Femur (tissue), 1 donor: ENCODE measurements at places on chromosomes 4 and X.

- no peak for DNase-seq
These were observed 10.9 kb downstream of the USP38 start for GRCh38 chr4:143195581-143195980.

GRCh38 chrX:69127466-69127865 lies 37.8 kb downstream of the PJA1 start:
- DNase-seq = no peak

DNA sequence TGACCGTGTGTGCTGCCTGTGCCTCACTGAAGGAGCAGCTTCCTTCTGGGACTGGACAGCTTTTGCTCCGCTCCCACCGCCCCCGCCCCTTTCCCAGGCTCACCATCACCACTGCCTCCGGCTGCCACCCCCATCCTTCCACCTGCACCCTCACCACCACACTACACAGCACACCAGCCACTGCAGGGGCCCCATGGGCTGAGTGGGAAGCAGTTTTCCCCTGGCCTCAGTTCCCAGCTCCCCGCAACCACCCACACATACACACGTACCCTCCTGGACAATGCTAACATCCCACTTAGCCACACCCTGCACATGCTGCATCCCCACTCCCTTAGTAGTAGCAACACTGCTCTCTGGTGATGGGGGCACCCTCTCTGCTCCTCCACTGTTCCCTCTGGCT lies 29.6 kb upstream of the COX18 start:
- DNase-seq = no peak

GRCh38 chrX:38960137-38960536 lies 158.9 kb downstream of the MID1IP1 start:
- DNase-seq = no peak

DNA sequence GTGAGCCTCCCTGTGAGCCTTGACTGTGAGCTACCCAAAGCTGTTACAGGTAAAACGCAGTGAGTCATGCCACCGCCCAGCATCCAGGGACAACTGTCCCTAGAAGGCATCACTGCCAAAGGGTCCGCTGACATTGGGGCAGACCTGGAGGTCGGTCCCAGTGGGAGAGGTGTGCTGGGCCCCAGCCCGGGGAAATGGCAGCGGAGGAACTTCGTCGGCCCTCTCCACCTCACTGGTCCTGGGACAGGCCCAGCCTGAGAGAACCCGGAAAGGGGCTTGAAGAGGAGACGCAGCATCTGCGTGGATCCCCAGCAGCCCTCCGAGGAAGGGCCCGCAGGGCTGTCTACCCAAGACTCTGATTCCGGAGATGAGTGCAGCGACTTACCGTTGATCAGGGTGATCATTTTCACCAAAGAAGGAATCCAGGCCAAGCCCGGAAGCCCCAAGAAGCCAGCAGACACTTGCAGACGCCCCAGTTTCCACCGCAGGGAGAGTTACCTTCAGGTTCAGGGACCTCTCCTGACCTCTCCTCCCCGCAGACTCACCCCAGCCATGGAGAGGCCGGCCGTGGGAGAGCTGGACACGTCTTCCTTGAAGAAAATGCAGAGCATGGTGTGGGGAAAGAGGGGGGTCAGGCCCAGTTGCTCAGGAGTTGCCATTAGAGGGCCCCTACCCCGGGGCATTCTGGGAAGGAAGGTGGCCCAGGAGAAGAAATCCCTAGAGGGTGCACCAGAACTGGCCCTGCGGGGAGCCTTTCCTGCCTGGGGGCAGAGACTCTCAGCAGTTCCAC lies 51.2 kb downstream of the CXorf49B start:
- DNase-seq = no peak

DNA sequence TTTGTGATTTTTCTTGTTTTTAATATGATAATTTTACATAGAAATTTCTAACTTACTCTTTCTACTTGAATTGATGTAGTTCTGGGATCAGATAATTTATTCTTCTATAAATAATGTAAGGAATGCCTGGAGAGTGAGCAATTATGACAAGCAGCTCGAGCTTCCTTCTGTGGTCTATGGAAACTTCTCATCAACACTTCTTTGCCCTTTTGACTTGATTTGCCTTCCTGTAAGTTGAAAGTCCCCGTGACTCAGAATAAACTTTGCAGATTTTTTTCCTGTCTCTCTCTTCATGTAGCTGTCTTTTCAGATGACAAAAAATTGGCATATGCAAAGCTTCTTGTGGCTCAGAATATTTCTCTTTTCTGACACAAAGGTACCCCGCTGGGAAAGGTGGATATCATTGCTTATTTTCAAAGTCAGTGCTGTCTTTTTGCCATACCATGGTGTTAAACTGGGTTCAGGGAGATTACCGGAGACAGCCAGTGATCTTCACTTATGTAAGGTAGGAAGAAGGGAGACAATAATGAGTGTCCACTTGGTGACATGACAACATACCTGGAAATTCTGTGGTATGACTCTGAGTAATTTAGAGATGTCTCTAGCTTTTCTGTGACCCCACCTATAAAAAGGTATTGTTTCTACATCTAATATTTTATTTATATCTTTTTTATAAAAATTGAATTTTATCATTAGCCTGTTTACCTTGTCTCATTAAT lies 278.6 kb upstream of the GNPDA2 start:
- no peak for DNase-seq
